ENCODE measurements at places on chromosomes 2 and 18.

DNA sequence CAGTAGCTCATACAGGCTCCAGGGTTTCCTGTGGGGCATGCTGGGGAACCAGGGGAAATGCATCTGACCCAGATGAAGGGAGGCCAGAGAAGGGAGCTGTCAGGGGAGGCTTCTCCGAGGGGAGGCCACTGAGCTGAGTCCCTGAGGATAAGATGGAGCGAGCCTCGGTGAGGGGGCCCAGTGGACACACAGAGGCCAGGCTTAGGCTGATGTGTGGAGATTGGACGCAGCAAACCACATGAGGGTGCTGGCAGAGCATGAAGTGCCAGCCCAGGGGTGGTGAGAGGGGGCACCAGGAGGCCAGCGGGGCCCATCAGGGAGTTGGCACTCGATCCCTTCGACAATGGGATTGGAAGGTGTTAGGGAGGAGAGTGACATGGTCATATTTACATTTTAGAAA lies 235.0 kb downstream of the KLHL29 start:
- DNase-seq = no peak

DNA sequence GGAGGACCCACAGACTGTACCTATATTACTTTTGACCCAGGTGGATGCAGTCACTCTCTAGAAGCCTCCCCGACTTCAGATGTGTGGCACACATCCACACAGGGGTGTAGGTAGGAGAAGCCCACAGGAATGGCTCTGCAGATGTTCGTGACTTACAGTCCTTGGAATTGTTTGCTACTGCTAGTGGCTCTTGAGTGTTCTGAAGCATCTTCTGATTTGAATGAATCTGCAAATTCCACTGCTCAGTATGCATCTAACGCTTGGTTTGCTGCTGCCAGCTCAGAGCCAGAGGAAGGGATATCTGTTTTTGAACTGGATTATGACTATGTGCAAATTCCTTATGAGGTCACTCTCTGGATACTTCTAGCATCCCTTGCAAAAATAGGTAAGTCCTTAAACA lies 605 bp downstream of the SLC9A4 start:
- no peak for DNase-seq

DNA sequence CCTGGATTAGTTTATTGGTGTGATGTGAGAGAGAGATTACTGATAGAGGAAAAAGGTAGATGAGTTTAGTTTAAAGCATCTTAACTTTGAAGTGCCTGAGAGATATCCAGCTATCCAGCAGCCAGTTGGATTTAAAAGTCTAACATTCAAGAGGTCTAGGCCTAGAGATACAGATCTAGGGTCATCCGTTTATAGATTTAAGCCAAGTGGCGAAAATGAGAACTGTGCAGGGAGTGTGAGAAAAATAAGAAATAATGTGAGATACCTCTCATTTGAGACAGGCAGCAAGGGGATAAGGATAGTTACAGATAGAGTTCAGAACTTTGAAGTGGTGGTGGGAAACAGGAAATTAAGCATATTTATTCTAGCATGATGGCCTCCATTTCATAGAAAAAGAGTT lies 5.3 kb upstream of the ORC2 start:
- no peak for DNase-seq

DNA sequence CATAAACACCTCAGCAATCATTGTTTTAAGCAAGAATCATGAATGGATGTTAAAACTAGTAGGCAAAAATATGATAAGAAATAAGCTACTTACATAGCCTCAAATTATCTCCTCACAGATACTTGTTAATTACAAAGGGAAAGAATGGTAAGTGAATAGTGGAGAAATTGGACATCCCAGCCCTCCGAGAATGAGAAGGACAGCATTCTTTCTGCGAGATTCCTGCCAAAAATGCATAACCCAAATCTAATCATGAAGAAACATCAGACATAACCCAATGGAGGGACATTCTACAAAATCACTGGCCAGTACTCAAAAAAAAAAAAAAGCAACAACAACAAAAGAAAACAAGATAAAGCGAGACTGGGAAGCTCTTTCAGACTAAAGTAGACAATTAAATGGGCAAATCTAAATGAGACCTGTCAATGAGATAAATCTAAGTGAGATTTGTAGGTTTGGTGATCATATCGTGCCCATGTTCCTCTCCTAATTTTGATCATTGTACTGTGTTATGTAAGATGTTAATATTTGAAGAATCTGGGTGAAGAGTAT lies 57.9 kb upstream of the GLI2 start:
- DNase-seq = no peak

DNA sequence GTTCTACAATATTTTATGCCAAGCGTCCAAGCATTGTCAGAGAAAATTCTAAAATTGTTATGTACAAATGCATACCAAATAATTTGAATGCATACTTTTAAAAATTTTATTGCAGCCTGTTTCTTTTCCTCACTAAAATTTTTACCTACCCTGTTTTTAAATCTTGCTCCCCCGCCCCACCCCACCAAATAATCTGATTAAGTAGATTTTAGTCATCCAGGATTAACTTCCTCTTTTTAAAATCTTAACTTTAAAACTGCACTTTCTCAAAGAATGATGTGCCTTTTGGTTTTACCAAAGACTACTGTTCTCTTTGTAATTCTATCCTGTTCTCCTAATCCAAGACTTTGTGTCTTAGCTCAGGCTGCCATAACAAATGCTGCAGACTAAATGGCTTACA lies 269.4 kb upstream of the FN1 start:
- no peak for DNase-seq

DNA sequence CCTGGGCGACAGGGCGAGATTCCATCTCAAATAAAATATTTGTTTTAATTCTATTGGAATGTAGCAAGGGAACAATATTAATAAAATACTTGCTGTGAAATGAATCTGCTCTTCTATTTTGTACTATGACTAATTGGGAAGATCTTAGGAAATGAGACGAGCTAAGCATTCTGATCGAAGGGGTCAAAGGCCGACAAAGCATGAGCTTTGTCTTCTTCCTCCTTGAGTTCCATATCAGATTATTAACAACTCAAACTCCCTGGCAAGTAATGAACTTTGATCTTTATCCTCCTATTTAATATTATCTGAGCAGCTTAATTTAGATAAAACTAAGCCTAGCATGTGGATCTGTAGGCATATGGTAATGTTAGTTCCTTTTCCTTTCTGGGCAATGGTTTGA lies 15.5 kb downstream of the GEMIN6 start:
- no peak for DNase-seq

DNA sequence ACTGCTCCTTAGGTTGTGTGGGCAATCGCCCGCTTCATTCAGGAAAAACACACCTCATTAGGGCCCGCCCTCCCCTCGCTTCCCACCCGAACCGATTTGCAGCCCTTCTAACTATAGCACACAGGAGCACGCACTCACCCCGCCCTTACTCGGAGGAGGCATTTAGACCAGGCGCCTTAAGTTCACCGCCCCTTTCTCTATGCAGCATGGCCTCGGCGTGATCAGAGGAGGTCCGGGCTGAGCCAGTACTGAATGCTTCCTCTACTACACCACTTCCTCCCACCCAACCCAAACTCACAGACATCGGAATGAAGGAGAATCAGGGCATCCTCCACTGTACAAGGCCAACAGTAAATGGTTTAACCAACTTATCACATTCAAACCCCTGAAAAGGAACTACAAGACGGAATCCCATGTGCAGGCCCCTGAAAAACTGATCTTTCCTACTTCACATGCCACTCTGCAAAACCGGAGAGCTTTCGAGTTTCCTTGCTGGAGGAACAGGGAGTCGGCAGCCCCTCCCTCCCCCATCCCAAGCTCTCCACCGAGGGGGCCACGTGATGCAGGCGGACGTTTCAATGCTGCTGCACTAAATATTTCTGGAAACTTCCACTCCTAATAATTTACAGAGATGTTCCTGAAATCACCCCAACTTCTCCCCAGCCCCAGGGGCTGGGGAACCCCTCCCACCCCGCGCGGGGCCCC lies 1.4 kb downstream of the XPO1 start:
- peak; percentile 87 for DNase-seq

DNA sequence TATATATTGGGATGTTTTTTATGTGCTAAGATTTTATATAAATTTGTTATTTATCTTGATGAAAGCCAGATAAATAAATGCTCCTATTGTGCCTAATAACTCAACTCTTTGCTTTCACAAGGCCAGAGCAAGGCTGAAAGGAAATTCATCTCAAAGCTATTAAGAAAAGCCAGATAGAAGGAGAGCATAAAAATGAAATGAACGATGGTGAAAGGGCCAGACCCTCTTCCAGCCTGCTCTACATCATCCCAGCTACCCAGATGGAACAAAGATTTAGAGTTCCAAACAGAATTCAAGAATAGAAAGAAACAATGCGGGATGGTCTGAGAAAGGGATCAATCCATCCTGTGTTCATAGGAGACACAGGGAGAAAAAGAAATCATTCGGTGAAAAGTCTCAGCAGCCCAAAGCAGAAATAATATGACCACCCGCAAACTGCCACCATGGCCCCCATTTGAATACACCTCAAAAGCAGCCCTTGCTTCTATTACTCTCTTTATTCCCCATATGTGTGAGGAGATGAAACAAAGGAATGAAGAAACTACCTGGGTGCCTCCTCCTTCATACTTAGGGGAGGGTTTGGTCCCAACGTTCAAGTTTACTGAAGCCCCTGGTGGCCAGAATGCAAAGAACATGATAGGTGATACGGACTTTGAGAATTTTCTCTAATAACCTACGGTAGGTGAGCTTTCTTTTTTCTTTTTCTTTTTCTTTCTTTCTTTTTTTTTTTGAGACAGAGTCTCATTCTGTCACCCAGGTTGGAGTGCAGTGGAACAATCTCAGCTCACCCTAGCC lies 110.1 kb upstream of the FBXO11 start:
- no peak for DNase-seq

- peak; percentile 28 for DNase-seq
These were observed 245.6 kb upstream of the SALL3 start for GRCh38 chr18:78733762-78734613.

DNA sequence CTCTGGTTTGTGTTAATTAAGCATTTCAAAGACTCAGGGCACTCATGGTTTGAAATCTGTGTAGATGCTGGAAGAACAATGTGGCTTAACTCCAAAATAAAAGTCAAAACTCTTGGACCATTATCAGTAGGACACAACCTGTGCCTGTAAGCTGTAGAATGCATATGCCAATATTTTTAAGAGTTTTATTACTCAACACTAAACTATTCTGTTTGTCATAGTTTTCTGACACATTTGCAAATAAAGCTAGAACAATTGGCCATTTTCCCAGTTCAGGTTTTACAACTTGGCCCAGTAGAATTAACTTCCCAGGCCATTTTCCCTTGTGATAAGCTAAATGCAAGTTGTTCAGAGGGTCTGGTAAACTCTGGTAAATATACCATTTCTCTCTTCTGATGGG lies 713.1 kb downstream of the CBLN2 start:
- no peak for DNase-seq

- no peak for DNase-seq
These were observed 125.6 kb upstream of the RPRM start for GRCh38 chr2:153604133-153604532.

- DNase-seq = peak; percentile 63
These were observed 222.1 kb downstream of the MTX2 start for GRCh38 chr2:176491172-176491904.

GRCh38 chr2:40113272-40113968 lies 334.4 kb upstream of the THUMPD2 start:
- DNase-seq = no peak

GRCh38 chr2:147709655-147710054 lies 135.2 kb upstream of the ACVR2A start:
- no peak for DNase-seq

All from activated CD8-positive, alpha-beta memory T cell treated with anti-CD3 and anti-CD28 coated beads, Interleukin-2, amount 50 U/mL, for 48 hours (primary cell).